ENCODE measurements at places on chromosomes 12 and 14. TPM values are rescaled to one million over a fixed set of nuclear protein-coding genes. Genes with fewer than 3 reads are reported as not detected.

Gene TMEM30B
- 2.7 TPM for total RNA-seq

- no peak overlapping the region for H3K4me3 ChIP-seq
- no peak overlapping the region for H3K27ac ChIP-seq
- no peak for DNase-seq
Measured at GRCh38 chr12:118463677-118464076, 87.3 kb downstream of the SUDS3 start.

Gene DTX1
- 4.8 TPM for total RNA-seq

GRCh38 chr14:61653507-61653906, 41.8 kb upstream of the HIF1A start:
- H3K36me3 ChIP-seq = no peaks in the 10 kb centered on the region
- no peak for DNase-seq
- no peaks in the 10 kb centered on the region for H3K27me3 ChIP-seq
- H3K4me3 ChIP-seq = no peak overlapping the region
- H3K27ac ChIP-seq = no peak overlapping the region

DNA sequence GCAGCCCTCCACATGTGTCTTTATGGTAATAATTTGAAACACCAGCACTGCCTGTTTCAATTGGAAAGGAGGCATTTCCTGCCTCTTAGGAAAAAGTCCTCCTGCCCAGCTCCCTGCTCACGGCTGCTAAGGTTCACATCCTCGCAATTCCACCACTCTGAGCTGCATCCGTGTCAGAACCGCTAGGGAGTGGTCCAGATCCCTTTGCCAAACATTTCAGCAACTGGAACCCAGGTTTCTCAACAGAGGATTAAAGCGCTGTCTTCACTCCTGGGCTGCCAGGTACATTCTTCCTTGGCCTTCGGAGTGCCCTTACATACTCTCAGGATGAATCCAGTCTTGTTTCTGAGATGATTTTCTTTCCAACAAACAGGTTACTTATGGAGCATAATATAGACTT, 23.3 kb downstream of the C14orf132 start:
- no peaks in the 10 kb centered on the region for H3K36me3 ChIP-seq
- H3K27ac ChIP-seq = no peak overlapping the region

DNA sequence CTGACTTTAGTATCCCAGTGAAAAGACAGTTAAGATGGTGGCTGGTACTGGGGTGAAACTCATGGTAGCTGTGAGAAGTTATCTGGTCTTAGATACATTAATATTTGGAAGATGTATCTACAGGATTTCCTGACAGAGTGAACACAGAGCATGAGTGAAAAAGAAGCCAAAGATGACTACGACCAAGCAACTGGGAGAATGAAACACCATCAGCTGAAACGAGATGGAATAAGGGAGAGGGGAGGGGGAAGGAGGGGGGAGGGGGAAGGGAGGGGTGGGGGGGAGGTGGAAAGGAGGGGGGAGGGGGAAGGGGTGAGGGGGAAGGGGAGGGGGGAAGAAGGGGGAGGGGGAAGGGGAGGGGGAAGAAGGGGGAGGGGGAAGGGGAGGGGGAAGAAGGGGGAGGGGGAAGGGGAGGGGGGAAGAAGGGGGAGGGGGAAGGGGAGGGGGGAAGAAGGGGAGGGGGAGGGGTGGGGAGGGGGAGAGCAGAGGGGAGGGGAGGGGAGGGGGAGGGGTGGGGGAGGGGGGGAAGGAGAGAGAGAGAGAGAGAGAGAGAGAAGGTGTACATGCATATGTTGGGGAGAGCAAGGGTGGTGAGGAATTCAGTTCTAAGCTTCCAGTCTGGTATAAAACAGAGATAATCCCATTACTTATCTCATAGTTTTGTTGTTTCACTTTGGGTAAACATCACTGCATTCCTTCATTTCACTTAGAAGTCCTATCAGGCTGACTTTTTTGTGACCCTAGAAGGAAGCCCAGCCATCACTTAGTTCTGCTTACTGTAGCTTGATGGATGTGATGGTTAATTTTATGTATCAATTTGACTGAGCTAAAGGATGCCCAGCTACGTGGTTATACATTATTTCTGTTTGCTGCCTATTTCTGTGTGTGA, 73.9 kb downstream of the SPPL3 start:
- no peaks in the 10 kb centered on the region for H3K36me3 ChIP-seq
- DNase-seq = no peak
- H3K4me3 ChIP-seq = no peak overlapping the region
- H3K27ac ChIP-seq = no peak overlapping the region

DNA sequence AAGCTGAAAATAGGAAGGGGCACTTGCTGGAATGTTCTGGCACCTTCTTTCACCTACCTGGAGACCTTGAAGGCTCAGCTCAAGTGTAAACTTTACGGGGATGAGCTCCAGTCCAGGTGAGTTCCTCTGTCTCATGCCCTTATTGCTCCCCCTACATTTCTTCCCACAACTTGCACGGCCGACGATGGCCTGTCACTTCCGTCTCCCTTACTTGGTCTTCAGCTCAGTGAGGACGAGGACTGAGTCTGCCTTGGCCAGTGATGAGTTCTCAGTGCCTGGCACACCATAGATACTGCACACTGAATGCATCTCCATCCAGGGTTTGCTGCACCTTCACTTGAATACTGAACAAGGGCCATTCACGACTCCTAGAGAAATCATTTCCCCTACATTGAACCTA, 21.4 kb downstream of the ADGRD1 start:
- no peak for DNase-seq
- H3K27ac ChIP-seq = no peak overlapping the region
- H3K27me3 ChIP-seq = no peaks in the 10 kb centered on the region

DNA sequence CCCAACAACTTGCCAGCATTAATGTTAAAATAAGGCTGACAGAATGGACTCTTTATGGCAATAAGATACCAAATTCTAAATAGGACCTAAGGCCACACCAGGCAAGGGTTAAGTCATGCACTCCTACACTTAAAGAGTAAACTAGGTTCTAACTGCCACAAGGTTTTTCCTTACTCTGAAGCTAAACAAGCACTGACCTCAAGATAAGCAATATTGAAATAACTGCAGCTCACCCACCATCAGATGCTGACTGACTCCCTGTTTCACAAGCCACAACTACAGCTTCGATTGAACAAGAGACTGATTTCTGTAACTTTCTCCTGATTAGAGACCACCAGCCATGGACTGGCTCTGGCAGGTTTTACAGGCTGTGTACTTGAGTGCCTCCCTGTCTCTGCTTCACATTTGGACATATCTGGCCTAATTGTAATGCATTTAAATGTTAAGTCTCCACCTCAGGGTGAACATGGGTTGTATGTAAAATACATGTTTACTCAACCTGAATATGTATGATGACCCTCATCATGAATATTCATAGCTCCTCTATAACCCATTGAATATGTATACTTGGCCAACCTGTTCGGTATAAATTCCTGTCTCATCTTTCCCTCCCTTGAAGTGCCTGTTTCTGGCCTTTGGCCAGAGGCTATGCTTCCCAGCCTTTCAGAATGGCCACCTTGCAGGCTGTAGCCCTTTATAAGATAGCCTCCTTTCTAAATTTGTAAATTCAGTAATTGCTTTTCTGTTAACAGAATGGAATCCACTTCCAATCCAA, 70.5 kb upstream of the DAAM1 start:
- no peaks in the 10 kb centered on the region for H3K4me1 ChIP-seq
- H3K4me3 ChIP-seq = no peak overlapping the region
- H3K27me3 ChIP-seq = no peaks in the 10 kb centered on the region
- no peak for DNase-seq

Measured in naive thymus-derived CD4-positive, alpha-beta T cell (primary cell).